ENCODE measurements at places on chromosomes 12 and 14. TPM values are rescaled to one million over a fixed set of nuclear protein-coding genes. Genes with fewer than 3 reads are reported as not detected.

DNA sequence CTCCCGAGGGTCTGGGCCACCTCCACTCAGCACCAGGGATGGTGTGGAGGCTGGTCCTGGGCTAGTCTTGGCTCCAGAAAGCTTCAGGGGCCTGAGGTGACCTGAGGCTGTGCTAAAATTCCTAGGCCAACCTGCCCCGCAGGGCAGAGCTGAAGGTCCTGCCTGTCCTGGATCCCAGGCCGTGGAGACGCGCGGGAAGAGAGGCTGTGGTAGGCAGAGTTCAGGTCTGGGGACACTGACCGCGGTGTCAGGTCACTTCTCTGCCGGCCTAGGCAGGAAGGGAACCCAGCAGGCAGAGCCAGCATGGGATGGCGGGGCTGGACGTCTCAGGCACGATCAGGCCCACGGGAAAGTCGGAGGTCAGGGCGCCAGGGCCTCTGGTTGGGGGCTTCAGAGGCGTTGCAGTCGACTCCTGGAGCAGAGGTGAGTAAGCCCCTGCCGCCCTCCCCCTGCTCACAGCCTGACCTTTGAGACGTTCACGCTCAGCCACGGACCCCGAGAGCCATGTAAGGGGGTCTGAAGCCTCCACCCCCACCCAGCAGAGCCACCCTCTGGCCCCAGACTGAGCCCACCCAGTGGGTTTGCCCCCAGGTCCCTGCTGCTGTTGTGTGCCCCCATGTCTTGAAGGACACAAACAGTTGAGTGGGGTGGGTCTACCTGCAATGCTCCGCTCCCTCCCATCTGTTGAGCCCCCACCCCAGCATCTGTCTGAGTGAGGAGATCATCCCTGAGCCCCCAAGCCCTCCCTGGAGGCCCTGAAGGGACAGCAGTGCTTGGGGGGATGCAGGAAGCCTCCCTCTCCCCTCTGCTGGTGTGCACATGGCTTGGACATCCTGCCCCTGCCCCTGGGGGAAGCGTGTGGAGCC is 142.7 kb downstream of the KIF26A start:
- no peak for DNase-seq

GRCh38 chr12:95231190-95231589 is 13.6 kb downstream of the VEZT start:
- DNase-seq: peak; percentile 42

- DNase-seq: no peak
Measured at GRCh38 chr12:14443531-14443930, 78.0 kb downstream of the ATF7IP start.

GRCh38 chr12:31324845-31325523 is 966 bp downstream of the SINHCAF start:
- peak; percentile 74 for DNase-seq

DNA sequence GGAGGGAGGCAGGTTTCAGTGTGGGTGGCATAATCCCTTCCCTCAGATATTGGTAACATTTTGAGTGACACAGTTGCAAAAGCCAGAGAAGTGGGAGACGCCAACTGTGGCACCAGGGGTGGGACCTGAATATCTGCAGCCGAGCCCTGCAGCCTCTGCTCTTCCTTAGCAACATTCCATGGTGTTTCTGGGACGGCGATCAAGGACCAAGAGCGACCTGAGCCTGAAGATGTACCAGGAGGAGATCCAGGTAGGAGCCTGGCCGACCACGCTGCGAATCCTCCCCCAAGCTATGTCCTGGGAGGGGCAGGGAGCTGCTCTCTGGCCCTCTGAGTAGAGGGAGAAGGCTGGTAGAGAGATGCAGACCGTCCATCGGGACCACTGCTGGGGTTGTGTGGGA is 41.8 kb downstream of the SLC8B1 start:
- DNase-seq: no peak

GRCh38 chr14:104592785-104593184 is 11.8 kb downstream of the TMEM179 start:
- DNase-seq: no peak

The KERA gene
- not detected for total RNA-seq

The CLEC2A gene
- total RNA-seq: not detected

Measured in lung (tissue), 17 donors.